DMS 273 treated with DMSO at 0.1 percent for 48 hours (cell line): ENCODE measurements at places on chromosomes 7 and 10.

DNA sequence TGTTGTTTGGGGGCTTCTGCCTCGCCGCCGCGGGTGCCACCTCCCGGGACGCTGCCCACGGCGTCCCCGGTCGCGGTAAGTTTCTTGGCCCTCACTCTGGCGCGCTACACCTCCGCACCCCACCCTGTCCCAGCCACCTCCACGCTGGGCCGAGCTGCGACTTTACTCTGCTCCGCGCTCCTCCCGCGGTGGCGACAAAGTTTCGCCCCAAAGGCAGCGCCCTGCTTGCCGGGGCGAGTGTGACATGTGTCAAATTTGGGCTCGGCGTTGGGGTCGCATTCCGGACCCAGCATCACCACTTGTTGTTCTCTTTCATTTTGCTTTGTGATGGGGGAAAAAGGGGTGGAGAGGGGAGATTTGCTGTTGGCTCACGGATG, 167.7 kb upstream of the PPP1R3A start:
- DNase-seq = no peak

- DNase-seq = peak; percentile 6
Measured at GRCh38 chr7:55622241-55622640, 49.9 kb upstream of the VOPP1 start.

GRCh38 chr7:26705567-26705966, 158.8 kb downstream of the SKAP2 start:
- peak; percentile 84 for DNase-seq

DNA sequence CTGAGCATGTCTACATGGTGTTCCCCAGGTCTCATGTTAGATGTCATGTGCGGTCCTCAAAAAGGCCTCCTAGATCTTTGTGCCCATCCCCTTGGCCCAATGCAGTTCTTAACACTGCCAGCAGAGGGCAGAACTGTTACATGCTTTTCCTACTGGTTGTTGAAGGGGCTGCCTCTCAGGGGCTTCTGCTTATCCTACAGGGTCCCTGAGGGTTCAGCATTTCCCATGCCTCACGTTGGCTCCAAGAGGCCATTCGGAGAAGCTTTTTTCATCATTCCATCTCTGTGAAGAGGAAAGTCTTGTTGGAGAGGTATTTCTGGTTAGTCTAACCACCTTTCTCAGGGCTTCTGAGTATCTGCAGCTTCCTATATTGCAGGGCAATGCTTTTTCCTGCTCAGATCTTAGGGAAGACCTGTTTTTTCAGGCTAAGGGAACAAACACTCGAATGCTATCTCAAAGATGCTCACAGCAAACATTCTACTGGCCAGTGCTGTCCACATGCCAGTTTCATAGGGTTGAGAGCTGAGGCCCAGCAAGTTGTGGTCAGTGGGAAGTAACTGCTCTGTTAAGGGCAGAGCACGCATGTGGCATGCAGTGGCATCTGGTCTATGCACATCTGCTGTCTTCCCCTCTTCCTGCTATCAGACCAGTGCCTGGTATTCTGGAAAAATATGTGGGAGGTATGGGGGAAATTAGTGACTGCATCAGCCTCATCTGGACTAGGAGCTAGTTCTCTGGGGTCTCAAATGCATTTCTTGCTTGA, 31.5 kb downstream of the MBL2 start:
- no peak for DNase-seq

DNA sequence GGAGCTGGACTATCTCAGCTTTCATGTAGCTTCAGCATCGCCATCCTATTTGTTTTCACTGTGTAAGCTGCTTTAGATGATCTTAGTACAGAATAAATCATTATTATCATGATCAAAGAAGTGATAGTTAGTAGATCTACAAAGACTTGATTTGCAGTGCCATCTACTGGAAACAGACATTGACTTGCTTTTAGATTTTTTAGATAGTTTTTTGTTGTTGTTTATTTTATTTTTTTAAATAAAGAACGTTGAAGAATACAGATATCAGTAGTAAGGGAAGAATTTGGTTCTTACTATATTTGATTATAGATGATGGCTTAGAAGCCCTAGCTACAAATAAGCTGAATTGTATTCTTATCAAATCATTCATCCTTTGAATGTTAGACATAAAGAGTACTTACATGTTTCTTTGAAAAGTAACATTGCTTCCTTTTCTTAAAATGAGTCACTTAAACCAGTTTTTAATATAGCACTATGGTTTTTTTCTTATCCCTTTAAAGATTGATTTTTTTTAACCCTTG, 6.3 kb upstream of the SFMBT2 start:
- DNase-seq = no peak

DNA sequence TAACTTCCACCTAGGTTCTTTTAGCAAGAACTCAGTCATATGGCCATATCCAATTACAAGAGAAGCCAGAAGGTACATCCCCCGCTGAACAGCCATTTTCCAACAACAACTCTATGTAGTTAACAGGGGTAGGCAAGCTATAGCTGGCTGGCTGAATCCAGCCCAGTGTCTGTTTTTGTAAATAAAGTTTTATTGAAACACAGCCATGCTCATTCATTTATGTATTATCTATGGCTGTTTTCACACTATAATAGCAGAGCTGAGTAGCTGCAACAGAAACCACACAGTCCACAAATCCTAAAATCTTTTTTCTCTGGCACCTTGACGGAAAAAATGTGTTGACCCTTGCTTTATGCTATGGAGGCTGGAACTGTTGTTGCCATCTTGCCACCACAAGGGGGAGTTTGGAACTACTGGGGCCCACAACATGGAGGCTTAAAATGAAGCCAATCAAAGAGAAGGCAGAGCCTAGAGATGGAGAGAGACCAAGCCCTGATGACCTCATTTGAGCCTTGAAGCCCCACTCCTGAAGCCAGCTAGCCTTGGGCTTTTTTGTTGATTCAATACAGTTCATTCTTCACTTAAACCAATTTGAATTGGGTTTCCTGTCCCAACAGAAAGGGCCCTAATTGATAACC, 33.3 kb upstream of the XPNPEP1 start:
- DNase-seq = peak; percentile 26

- DNase-seq = no peak
Measured at GRCh38 chr7:37786741-37787569, 61.4 kb upstream of the NME8 start.

DNA sequence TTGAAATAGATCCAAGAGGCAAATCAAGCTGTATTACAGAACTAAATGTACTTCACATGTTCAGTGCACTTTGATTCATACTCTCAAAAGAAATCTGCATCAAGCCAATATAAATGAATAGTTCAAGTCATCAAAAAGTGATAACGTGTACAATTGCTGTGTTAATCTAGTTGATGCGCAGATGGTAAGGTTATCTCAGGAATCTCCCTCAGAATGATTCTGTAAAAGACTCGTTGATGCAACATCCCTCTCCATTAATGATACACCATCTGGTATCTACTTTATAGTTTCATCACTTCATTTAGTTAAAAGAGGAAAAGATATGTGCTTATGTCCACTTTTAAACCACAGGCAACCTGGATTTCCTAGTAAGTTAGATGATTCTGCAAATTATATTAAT, 200.6 kb downstream of the CHCHD3 start:
- peak; percentile 81 for DNase-seq

GRCh38 chr10:71899665-71900412, 48.8 kb upstream of the PSAP start:
- DNase-seq = no peak

DNA sequence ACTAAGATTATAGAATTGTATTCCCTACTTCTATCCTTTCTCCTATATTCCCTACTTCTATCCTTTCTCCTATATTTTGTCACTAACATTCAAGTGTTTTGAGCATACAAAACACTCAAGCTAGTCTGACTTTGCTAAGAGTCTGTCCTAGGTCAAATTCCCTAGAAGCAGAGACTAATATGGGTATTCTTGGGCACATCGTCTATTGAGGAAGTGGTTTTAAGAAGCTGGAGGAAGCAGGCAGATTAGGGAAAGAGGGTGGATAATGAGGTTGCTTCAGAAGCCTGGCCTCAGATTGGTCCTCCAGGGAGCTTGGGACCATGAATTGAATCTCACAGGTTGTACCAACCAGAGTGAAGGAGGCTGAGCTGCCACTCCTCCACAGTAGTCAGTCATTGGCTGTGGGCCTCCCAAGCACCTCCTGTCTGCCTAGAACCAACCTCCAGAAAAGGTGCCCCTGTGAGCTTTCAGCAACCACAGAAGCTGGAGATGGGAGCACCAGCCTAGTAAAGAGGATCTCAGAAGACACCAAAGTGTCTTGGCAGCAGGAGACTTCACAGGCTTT, 295.9 kb upstream of the PHF14 start:
- no peak for DNase-seq

DNA sequence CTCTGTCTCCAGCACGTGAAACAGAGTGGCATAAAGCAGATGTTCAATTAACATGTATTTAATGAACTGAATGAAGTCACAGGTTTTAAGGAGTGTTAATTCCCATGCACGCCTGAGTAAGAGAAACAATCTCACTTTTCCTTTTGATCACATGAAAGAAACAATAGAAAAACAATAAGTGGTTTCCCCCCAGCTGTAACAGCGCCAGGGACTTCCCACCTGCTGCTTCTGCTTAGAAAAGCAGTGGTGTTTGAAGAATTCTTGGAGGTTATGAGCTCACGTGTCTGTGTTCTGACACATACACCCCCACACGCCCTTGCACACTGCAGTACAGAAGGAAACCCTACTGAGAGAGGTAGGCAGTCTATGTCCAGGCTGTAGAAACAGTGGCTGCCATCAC, 51.3 kb upstream of the FRMD4A start:
- DNase-seq = no peak

DNA sequence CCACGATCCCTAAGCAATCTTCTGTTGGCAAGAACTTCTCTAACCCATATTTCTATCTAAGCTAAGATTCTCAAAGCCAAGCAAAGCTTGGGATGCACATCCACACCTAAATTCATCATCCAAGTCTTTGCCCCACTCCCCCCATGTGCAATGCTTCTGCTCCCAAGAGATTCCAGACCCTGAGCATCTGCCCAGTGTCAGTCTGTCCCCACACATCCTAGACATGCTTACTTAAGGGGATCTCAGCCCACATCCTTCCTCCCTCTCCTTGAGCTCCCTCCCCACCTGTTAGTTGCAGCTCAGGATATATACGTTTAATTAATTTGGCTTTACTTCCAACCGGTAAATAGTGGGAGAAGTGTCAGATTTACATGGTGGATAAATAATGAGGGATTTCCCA, 17.0 kb upstream of the TMEM273 start:
- no peak for DNase-seq

GRCh38 chr10:87818505-87819288, 671 bp upstream of the ATAD1 start:
- no peak for DNase-seq

- no peak for DNase-seq
Measured at GRCh38 chr10:96462606-96463151, 51.0 kb downstream of the TLL2 start.

DNA sequence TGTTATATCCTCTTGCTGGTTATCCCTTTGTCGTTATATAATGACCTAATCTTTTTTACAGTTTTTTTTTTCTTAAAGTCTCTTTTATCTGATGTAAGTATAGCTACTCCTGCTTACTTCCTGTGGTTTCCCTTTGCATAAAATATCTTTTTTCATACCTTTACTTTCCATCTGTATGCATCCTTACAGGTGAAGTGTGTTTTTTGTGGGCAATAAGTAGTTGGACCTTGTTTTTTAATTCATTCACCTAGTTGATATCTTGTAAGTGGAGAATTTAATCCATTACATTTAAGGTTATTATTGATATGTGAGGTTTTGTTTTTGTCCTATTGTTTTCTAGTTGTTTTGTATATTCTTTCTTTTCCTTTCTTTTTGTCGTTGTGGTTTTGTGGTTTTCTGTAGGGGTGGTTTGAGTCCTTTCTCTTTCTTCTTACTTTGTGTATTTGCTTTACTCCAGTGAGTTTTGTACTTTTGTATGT, 168.6 kb downstream of the MLLT10 start:
- DNase-seq = no peak

DNA sequence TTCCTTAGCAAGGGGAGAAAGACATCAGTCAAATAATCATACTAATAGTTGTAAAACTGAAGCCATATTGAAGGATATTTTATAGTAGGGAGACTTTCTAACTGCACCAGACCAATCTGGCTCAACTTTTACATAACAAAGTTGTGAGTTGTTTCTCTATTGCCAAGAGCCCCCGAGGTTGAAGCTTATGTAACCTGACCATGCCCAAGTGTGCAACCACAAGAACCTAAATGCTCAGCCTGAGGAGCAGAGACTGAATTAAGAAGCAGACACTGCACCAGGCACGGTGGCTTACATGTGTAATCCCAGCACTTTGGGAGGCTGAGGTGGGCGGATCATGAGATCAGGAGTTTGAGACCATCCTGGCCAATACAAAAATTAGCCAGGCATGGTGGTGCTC, 77.3 kb upstream of the ARMC3 start:
- DNase-seq = no peak

DNA sequence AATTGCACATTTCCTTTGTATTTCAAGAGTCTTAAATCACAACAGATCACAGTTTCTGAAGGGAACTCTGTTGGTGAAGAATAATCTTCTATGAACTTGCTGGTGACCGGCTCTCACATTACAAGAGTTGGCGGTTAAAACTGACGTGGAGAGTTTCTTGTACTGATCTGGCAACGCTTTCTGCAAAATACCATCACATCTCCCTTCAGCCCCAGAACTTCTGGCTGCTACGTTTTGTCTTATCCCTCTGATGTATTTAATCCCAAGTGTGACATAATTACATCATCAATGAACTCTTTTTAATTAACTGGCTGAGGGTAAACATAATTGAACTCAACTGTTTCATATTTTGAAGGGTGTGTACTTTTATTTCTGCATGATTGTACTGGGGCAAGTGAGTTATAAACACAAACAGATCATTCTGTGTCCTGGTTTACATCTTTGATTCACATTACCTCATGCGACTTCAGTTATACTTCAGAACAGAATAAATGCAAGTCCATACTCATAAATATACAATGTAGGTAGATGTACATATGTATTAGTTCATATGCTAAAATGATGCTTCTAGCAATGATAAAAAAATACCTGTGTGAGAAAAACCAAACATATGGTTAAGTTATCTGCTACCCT, 105.1 kb upstream of the NPVF start:
- no peak for DNase-seq

- no peak for DNase-seq
Measured at GRCh38 chr10:127067542-127068194, 128.7 kb downstream of the INSYN2A start.

GRCh38 chr10:48237259-48238250, 36.9 kb downstream of the FRMPD2 start:
- no peak for DNase-seq

GRCh38 chr7:15612205-15612604, 50.4 kb upstream of the AGMO start:
- DNase-seq = no peak

DNA sequence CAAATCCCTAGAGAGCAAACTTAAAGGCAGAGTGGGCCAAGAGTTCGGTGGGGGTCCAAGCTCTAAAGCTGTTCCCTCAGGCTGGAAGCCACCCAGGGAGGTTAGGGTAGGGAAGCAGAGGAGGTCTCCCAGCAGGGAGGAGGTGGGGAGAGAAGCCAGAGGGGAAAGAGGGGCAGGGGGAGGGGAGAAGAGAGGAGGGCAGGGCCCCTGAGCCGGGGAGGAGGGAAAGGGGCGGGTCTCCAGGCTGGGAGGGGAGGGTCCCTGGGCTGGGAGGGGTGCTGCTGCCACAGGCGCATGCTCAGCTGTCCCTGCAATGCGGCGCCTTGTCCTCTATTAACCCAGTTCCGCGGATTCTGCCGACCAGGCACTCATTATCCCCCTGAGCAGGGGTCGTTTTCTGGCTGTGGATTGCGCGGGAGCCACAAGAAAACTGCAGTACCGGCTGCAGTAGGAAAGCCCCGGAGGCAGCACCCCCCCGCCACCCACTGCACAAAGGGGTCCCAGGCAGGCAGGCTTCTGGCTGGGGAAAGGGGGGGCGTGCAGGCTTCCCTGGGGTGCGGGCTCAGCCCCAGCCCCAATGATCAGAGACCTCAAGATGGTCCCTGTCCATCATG, 49.3 kb downstream of the CAMK2B start:
- DNase-seq = no peak

- no peak for DNase-seq
Measured at GRCh38 chr10:68052463-68052862, 22.6 kb downstream of the HERC4 start.
